ENCODE measurements at places on chromosomes 1 and 21.

DNA sequence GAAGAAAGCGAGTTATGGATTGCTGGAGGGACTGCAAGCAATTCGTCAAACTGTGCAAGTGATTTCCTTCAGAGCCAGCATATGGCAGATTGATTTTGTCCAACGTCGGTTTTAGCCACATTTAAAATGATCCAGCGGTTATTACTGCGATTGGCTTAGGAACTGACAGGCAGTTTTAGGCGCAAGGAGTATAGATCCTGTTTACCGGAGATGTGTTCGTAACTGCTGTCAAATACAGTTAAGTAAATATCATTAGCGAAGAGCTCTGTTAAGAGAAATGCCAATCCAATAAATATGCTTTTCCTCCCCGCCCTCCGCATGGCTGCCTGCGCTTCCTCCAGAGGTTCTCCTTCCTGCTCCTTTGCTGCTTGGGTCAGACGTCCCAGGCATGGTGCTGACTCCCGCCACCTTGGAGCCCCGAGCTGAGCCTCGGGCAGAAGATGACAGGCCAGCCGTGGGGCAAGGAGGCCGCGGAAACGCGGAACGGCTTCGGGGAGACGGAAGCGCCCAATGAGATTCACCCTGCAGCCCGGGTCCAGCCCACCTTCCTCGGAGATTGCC lies 9.4 kb upstream of the BARHL2 start:
- DNase-seq, result no peak

GRCh38 chr1:246270236-246270635 lies 236.8 kb downstream of the SMYD3 start:
- DNase-seq, result no peak

GRCh38 chr1:26317146-26317545 lies 612 bp upstream of the CD52 start:
- DNase-seq, result no peak

- DNase-seq, result no peak
Observed at GRCh38 chr1:230977761-230978490, 735 bp downstream of the TTC13 start.

- no peak for DNase-seq
Observed at GRCh38 chr1:151238467-151238739, 16.1 kb upstream of the PSMD4 start.

GRCh38 chr1:17833661-17834501 lies 78.7 kb downstream of the ACTL8 start:
- DNase-seq, result no peak

GRCh38 chr21:39136711-39137110 lies 46.5 kb downstream of the PSMG1 start:
- no peak for DNase-seq

DNA sequence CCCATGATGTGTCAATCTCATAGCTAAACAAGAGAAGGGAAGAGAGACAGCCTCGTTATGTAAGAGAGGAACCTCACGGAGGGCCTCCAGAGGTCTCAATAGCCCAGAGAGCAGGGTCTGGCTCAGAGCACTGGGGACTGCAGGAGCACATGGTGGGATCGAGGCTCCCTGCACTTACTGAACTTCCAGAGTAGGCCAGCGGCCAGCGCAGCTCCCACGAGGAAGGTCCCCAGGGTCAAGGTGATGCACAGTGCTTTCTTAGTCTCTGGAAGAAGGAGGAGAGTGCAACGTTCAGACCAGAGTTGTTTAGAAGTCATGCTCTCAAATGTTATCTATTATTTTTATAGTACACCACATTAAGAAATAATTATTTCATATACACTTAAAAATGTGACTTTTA lies 18.6 kb downstream of the TMPRSS2 start:
- no peak for DNase-seq

DNA sequence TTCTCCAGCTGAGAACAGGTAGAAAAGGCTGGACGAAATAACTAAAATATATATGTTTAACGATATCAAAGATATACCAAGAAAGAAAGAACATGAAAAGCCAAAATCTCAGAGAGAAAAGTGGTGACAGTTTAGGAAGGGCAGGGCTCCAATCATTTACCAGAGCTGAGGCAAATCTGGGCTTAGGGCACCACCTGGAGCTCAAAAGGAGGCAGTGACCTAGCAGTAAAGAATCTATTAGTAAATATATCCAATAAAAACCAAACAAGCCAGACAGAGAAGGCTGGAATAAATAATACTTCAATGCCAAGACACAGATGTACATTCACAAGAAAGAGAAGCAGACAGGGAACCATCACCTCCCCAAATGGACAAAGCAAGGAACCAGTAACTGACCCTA lies 43.5 kb downstream of the CHIA start:
- no peak for DNase-seq

- no peak for DNase-seq
Observed at GRCh38 chr1:48829446-48829845, 52.8 kb upstream of the BEND5 start.

DNA sequence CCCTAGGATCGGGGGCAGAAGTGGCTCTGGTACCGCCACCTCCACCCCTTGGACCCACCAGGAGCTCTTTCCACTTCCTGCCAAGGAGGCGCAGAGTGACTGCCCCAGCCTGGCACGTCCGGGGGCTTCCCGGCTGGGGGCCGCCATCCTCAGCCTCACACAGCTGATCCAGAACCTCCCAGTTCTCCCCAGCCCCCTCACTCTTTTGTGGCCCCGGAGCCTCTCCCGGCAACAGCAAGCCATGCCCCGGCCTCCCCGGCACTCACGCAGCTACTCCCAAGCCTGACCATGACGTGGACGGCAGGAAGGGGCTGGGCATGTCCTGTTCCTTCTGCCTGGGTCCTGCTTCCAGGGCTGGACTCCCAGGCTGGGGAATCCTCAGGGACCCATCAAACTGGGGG lies 17.1 kb downstream of the TP73 start:
- DNase-seq, result no peak

DNA sequence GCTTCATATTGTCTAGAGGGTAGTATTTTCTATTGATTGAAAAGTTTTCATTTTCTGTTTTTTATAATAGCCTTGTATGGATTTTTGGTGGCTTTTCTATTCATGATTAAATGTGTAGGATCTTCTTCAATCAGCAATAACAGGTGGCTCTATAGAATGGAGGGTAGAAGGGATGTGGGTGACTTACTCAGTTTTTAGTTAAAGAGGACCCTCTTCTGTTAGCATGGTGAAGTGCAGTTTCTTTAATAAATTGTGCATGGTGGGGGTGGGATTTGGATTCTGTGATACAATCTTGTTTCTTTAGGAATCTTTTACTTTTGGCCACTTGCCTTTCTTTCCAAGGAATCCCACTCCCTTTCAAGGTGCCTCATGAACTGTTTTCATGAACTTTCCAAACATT lies 64.7 kb downstream of the SLC35A3 start:
- DNase-seq, result no peak

GRCh38 chr1:235296729-235297128 lies 31.2 kb downstream of the ARID4B start:
- no peak for DNase-seq

DNA sequence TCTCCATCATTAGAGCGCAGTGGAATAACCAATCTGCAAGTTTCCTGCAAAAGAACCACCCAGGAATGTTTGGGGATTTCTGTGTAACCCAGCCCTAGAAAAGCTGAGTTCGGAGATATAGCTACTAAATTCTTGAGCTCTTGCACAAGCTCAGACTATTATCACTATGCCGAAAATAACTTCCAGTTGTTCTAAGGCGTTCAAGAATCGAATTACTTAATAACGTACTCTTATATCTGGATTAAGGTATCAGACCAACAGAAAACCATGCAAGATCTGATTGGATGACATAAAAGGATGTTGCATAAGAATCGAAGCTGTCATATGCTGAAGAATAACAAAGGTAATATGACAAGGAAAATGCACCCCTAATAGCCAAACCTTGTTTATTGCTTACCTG lies 7.5 kb upstream of the LAMC2 start:
- no peak for DNase-seq

GRCh38 chr1:3590951-3591865 lies 20.1 kb downstream of the MEGF6 start:
- DNase-seq, result no peak

DNA sequence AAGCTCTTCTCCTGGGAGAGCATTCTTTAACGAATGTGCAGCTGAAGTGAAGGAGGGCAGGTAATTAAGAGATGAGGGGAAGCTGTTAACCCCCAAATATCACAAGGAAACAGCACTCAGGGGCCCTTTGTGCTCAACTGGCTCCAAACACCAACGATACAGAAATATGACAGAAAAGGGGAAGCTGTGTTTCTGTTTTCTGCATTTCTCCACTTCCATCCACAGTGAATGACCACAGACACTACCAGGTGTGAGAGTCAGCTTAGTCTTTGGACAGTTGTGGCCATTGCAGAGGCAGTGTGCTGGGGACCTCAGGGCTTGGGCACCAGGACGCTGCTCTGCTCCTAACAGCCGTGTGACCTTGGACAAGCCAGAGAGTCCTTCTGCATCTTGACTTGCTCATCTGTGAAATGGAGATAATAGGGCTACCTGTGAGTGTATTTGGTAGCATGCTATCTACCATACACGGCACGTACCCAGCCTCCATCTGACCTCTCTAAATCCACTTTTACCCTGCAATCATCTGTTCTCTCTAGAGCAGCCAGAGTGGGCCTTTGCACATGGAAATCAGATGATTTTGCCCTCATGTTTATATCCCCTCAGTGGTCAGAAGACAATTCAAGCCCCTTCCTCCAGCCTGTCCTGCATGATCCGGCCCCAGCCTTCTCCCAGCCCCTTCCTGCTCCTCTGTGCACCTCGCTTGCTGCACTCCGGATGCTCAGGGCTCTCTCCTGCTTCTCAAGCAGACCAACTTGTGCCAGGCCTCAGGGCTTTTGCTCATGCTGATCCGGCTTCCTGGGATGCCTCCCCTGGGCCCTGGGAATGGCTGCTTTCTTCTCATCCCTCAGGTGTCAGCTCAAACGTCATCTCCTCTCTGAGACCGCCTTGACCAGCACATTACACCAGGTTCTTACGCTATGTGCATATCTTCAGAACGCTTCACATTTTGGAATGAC lies 4.7 kb upstream of the TINAGL1 start:
- no peak for DNase-seq

GRCh38 chr1:239550178-239550577 lies 163.8 kb downstream of the CHRM3 start:
- DNase-seq, result no peak

DNA sequence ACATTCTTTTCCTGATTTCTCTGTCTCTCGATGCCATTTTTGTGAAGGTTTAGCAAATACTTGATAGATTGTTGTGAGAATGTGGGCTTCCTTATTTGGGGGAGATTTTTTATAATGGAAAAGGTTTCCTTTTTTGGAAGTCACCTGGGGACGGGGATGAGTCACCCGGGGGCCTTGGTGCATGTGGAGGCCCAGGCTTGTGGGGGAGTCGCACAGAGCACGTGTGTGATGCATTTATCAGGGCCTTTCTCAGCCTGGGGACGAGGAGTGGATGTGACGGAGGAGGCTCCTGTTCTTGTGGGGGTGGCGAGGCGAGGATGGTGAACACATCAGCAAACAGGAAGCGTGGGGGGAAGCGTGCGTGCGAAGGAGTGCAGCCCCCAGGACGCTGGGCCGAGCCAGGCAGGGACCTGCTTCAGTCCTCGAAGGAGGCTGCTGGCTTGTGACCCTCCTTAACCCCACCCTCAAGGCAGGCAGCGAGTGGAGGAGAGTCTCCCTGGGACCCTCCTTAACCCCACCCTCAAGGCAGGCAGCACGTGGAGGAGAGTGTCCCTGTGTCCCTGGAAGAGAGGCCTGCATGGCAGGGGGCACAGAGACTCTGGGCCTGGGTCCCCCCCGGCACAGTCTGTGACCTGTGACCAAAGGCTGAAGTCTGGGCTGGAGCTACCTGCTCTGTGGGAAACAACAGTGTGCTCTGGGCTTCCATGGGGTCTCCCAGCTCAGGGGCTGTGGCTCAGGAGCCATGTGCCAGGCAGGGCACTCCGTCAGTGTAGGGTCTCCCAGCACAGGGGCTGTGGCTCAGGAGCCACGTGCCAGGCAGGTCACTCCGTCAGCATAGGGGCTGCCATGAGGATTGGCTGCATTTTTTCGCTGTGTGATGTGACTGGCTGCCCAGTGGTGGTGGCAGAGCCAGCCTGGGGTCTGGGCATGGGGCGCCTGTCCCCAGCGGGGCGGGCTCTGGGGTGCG lies 57.2 kb downstream of the AGPAT3 start:
- DNase-seq, result no peak

- DNase-seq, result no peak
Observed at GRCh38 chr1:244197851-244198375, 146.8 kb downstream of the ZBTB18 start.

GRCh38 chr21:38639571-38640354 lies 141.5 kb upstream of the ERG start:
- DNase-seq, result no peak

DNA sequence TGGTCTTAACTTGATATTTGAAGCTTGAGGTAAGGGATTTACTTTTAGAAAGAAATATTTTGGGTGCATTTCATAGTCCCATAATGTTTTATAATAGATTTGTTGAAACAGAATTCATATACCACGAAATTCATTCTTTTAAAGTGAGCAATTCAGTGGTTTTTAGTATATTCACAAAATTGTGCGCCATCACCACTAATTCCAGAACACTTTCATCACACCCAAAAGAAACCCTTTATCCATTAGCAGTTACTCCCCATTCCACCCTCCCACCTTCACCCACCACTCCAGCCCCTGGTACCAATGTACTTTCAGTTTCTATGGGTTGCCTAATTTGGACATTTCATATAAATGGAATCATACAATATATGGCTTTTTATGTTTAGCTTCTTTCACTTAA lies 38.9 kb upstream of the DMRTB1 start:
- no peak for DNase-seq

GRCh38 chr21:42747746-42748351 lies 94.4 kb downstream of the PDE9A start:
- no peak for DNase-seq

DNA sequence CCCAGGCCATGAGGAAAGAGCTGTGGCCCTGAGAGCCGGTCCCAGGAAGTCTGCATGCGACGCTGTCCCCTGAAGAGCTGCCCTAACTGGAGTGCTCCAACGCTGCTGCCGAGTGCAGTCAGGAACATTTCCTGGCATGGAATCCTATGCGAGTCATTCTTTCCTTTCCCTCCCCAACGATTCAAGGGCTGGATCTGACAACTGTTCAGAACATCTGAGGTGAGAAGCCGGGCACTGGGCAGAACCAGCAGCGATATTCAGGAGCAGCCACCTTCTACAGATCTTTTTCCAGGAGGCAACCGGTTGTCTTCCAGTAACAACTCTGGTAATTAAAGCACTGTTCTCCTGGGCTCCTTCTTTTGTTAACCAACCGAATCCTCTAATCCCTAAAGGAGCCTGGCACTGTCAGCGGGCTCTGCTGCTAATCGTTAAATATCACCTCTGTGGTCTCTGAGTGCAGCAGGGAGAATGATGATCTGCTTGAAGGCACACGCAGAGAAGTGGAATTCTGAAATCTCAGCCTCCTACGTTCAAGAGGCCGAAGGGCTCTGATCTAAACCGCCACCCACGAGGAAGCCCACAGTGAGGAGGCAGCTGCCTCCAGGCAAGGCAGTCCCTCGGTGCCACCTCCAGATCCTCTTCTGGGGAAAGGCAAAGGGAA lies 55.8 kb downstream of the SLC45A1 start:
- no peak for DNase-seq

- no peak for DNase-seq
Observed at GRCh38 chr1:209774592-209774991, 9.8 kb downstream of the C1orf74 start.

GRCh38 chr1:235648954-235649367 lies 623 bp downstream of the GNG4 start:
- DNase-seq, result no peak

All from vagina (tissue), 2 donors.